ENCODE measurements at places on chromosomes 2 and 18.

DNA sequence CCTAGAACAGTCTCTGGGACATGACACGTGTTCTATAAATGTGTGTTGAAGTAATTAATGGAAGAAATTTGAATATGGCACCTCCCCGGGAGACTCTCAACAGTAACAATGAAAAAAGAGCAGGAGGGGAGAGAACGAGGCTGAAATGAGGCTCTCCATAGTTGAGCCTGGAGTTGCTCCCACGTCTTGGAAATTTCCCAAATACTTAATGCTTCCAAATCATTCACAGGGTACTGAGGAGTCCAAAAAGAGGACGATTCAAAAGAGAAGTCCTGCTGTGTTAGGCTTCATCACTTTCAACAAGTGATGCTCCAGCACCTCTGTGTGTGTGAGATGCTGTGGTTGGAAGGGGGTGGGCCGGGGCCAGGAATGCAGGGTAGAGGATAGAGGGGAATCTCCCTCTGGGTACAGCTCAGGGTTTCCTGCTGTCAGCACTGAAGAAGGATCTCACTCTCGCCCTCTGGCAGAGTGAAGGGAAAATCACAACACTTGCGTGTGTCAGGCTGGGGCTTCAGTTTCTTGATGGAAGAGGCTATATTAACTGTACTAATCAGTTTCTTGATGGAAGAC, 18.1 kb upstream of the ZNF407 start:
- DNase-seq: no peak

- DNase-seq: no peak
Measured at GRCh38 chr2:160351956-160352355, 141.7 kb downstream of the RBMS1 start.

DNA sequence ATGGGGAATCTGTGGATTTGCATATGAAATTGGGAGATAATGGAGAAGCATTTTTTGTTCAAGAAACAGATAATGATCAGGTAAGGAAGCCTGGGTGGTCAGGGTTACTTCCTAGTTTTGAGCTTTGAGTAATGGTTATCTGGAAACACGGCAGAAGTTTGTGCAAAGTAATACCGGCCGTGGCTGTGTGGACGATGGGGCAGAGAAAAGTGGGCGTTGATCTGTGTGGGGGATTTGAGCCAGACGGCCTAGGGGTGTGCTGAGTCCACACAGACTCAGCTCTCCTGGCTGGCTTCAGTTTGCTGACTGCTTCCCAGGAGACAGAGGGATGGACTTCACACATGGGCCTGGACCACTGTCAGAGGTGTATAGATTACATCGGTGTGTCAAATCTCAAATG, 21.3 kb downstream of the LPIN1 start:
- no peak for DNase-seq

GRCh38 chr2:124836416-124836815, 811.3 kb downstream of the CNTNAP5 start:
- no peak for DNase-seq

DNA sequence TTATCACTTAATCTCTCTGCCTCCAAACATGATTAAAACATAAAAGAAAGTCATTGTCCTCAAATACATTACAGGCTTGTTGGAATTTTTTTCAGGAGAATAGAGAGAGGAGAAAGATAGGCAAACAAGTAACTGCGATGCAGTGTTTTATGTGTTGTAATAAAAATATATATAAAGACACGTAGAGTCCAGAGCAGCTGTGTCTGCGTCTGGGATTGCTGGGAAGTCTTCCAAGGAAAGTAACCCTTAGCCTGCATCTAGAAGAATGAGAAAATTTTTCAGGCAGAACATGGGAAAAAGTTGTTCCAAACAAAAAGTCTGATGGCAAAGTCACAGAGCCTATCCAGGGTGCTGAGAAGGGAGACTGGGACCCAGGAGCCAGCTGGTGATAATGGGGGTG, 91.8 kb upstream of the ST6GAL2 start:
- DNase-seq: no peak

DNA sequence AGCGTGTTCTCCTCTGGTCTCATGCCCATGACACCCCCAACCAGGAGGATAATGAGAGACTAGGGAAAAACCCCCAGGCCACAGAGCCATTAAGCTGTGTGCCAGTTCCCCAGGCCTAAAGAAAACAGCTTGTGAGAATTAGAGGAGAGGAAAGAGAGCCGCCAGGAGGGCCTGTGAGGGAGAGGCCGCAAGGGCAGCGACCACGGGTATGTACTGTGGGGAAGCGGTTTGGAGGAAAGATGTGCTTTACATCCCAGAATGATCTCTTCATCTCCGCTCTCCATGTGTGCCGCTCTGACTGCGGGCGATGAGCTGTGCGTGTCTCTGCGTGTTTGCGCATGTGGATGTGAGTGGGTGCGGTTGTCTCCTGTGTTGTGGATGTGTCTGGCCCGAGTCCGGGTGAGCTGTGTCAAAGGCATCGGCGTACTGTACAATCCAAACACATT, 82.9 kb downstream of the DYSF start:
- no peak for DNase-seq

- no peak for DNase-seq
Measured at GRCh38 chr2:129796801-129797488, 182.5 kb upstream of the RAB6C start.

GRCh38 chr18:72727038-72727655, 140.6 kb downstream of the NETO1 start:
- DNase-seq: no peak

GRCh38 chr2:88680266-88680902, 11.1 kb upstream of the RPIA start:
- no peak for DNase-seq

DNA sequence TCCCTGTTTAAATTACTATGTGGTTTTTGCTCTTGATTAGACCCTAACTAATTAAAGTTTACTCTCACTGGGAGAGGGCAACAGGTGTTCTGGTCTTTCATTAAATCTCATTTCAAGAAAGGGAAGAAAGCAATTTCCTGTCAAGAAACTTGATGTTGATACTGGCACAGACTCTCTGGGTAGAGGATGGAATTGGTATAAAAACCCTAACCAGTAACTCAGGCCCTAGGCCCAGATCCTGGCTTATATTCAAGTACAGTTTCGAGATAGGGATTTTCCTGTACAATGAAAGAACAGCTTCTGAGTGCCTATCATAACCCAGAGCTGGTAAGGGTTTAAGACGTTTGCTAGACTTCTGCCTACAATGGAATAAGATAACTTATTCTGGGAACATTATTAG, 61.6 kb upstream of the ACYP2 start:
- no peak for DNase-seq

- no peak for DNase-seq
Measured at GRCh38 chr18:21548647-21549046, 51.9 kb downstream of the ESCO1 start.

DNA sequence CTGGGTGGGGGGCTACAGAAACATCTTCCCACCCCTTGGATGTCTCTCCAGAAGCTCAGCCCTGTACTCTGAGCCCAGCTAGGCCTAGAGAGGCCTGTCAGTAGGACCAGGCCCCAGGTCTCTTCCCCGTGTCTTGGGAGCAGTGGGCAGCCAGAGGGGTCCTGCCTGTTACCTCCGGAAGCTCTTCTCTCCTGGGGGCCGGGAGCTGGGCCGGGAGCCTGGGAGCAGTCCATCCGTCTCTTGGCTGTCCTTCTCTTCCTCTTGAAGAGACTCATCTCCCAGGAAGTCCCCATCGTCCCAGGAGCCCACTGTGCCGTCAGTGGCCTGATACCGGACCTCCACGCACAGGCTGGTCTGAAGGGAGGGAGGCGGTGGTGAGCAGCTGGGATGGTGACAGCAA, 38.3 kb upstream of the OTOF start:
- no peak for DNase-seq

DNA sequence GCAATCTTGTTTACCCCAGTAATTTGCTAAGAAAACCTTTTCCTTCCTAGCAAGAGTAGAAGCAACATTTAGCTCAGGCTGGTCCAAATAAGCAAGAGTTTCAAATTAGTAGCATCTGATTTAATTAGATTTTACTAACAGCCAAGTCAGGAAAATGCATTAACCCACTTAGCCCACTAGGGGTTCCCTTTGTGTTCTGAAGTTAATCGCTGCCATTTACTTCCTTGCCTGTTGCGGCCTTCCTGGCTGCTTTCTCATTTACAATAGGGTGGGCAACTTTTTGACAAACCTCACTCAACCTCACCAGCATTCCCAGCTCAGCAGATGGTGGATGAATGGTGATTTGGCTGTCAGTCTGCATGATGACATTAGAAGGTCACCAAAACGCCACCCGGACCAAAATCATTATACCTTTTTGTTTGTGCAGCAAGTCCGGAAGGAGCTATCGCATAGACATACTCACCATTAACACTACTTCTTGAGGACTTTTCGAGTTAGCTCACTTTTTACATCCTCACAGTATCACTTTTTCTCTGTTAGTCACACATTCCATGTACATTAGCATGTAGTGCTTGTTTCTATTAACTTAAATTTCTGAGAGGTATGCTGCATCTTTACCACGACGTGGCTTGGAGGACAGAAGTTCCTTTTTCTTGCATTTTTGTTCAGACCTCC, 101.5 kb upstream of the SETBP1 start:
- DNase-seq: no peak

- no peak for DNase-seq
Measured at GRCh38 chr2:229869226-229869625, 52.6 kb downstream of the TRIP12 start.

- no peak for DNase-seq
Measured at GRCh38 chr2:200399046-200399445, 92.6 kb downstream of the SPATS2L start.

All from iPS DF 19.7 (cell line).